ENCODE measurements at places on chromosomes 4 and X.

DNA sequence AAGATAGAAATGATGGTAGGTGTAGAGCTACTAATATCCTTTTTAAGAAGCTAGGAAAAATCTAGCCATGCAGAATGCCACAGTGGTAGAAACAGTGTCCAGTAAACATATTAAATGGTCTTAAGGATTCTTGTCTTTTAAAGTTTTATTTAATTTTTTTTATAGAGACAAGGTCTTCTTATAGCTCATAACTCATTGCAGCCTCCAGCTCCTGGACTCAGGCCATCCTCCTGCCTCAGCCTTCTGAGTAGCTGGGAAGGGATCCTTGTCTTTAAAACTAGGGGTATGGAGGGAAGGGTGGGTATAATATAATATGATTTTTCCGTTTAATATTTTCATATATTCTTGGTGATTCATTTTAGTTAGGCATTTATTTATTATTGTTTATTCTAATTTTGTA is 3.8 kb downstream of the TMEM165 start:
- no peak for DNase-seq

GRCh38 chrX:136209016-136209738 is 42.0 kb downstream of the MAP7D3 start:
- no peak for DNase-seq

- no peak for DNase-seq
These were observed 39.7 kb downstream of the ITIH6 start for GRCh38 chrX:54758114-54759055.

DNA sequence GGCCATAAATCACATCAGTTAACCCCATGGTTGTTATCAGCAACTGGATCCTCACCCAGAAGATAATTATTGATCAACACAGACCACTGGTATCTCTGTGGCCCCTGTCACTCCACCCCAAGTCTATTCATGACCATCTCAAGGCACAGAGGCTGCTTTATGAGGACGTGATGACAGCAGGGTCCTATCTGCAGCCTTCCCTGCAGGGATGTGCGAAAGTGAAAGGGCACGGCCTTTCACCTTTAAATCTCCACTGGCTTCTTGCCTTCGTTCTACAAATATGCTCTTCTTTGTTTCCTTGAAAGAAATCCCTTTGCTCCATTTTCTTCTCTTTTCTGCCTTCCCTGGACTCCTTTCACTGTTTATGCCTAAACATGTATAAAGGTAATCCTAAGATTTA is 170.6 kb upstream of the EDNRA start:
- DNase-seq, result no peak

DNA sequence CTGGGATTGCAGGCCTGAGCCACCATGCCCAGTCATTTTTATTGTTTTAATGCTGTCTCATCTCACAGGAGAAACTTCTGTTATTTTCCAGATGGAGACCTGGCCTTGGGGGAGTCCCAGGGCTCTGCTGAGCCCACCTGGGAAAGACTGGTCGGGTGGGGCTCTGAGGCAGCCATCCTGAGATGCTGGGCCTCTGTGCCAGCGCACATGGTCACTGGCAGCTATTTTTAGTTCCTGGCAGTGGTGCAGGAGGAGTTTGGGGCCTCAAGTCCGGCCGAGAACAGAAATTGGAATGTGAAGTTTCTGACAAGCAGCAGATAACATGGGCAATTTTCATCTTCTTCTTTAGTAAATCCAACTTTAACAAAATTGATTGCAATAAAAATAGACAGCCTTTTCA is 44.5 kb downstream of the SORCS2 start:
- no peak for DNase-seq

- no peak for DNase-seq
These were observed 67.5 kb downstream of the ABCG2 start for GRCh38 chr4:88090898-88091297.

GRCh38 chrX:101462892-101463291 is 22.4 kb upstream of the ARMCX4 start:
- DNase-seq, result no peak

DNA sequence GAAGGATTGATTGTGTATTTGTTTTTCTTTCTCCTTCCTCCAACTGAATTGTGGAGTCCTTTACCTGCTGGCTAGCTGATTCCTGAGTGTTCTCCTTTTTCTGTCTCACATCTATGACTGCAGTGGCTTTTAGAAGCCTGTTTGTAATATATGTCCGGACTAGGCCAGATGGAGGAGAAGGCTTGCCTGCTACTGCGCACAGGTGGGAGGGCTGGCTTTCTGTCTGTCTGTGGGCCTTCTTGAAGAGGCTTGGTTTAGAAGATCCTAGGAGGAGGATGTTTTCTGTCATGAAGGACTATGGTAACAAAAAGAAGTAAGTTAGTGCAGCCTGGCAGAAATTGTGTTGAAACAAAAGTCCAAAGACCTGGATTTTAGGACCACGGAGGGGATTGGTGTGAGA is 8.5 kb downstream of the PPP1R3F start:
- DNase-seq, result no peak

DNA sequence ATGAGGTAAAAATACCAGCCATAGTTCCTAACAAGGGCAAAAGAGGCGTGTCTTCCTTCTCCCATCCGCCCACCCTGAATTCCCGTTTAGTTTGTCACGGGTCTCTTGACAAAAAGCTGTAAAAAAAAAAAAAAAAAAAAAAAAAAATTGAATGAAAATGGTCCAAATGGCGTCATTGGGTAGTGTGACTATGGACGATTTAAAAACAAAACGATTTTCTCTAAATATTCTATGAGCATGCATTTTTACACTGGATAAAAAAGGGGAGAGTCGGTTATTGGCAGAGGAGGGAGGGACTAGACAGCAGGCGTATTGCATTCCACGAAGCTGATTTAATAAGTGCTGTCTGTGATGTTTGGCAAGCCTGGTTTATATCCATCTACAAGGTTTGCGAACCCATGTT is at the start of gene FAM133A:
Gene FAM133A (plus strand): TSS at position 338 of the 403 bp plus-strand sequence. CDS start 35,214 bp downstream, outside the sequence.
- no peak for DNase-seq

GRCh38 chrX:103464072-103464773 is 55.1 kb downstream of the RAB40A start:
- DNase-seq, result no peak

- no peak for DNase-seq
These were observed 22.1 kb downstream of the CD99 start for GRCh38 chrX:2712890-2713840.

GRCh38 chr4:70734168-70734954 is 12.6 kb downstream of the RUFY3 start:
- no peak for DNase-seq

DNA sequence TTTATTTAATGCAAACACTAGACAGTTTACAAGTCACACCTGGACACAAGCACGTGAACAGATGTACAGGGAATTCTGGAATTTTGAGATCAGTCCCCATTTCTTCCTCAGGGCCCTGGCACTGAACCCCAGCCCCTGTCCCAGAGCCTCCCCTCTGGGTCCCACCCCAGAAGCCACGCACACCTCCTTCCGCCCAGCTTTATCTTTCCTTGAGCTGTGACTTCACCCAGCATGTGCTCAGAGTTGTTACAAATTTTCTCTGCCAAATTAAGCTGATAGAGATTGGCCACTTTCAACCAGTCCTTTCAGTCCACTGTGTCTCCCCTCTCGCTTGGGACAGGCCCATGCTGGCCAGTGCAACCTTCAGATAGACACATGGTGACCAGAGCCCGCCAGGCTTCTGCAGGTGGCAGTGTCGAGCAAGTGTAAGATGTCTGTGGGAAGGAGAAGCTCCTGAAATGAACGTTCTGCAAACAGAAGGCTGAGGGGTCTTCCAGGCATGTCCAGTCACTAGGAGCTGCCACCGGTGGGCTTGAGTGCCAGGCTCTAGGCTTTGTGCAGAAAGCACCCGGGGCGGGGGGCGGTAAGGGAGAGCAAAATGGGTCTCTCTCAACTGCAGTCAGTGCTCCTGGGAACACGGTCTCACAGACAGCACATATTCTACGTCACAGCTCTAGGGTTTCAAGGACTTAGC is 73.3 kb downstream of the MTMR1 start:
- no peak for DNase-seq
